ELR (cell line): ENCODE measurements at places on chromosomes 5 and 9.

DNA sequence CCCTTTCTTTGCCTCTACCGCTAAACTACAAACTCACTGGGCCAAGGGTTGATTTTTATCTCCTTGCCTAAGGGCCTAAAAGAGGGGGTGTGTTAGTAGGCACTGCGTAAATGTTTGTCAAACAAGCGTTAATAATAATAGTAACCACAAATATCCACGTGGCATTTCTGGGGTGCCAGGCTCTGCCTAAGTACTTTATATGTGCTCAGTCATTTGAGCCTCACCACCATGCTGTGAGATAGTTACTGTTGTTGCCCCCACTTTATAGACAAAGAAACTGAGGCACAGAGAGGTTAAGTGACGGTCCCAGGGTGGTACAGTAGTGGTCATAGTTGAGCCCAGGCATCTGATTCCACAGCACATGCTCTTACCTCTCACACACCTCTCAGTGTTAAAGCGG lies 52.4 kb downstream of the ERGIC1 start:
- no peak for DNase-seq

DNA sequence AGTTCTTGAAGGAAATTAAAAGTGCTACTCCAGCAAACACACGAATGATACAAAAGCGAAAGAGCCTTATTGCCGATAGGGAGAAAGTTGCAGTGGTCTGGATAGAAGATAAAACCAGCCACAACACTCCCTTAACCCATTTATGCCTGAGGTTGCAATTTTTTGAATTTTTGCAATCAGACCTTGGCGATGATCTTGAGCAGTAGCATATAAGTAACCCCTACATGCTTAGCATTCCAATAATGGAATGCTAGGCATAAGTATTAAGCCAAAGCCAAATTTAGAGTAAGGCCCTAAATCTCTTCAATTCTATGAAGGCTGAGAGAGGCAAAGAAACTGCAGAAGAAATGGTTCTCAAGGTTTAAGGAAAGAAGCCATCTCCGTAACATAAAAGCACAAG lies 153.5 kb downstream of the SLC28A3 start:
- no peak for DNase-seq

DNA sequence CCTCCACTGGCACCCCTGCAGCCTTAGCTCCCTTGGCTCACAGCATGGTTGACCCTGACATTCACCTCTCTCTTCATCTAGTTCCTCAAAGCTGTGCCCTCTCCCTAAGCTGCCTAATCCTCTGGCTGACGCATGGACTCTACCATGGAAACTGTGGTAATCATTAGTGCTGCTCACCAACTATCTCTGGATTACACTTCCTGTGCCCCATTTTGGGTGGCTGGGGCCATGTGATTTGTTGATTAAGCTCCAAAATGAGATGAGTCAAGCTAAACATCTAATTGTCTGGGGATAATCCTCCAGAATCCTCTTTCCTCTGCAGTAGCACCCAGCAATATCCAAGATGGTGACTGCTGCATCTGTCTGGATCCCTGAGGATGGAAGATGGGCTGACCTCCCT lies 264.4 kb downstream of the SH3GL2 start:
- no peak for DNase-seq

DNA sequence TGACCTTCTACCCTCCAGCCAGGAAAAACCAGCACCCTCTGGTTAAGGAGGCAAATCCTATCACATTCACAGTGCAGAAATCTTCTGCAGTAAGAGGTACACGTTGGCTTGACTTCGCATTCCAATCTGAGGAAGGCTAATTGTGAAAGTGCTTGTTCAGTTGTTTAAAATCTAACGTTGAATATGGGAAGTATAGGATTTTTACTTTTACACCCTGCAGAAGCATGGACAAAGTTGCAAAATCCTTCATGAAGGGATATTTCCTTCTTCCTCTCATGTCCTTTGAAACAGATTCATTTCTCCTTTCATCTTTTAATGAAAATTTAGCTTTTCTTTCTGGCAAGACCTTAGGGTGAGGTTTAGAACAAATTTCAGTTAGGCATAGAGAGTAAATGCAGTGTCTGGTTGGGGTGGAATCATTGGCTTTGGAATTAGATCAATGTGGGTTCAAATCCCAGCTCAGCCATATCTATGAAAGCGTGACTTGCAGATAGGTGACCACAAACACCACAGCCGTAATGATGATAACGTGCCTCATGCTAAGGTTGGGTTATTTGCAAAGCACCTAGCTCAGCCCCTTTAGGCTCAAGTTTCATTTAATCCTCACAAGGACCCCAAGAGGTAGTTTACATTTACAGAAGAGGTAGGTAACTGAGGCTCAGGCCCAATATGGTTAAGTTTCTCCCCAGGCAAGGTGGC lies 42.2 kb upstream of the C5orf58 start:
- DNase-seq = no peak

GRCh38 chr5:109878887-109879286 lies 189.2 kb downstream of the MAN2A1 start:
- no peak for DNase-seq

DNA sequence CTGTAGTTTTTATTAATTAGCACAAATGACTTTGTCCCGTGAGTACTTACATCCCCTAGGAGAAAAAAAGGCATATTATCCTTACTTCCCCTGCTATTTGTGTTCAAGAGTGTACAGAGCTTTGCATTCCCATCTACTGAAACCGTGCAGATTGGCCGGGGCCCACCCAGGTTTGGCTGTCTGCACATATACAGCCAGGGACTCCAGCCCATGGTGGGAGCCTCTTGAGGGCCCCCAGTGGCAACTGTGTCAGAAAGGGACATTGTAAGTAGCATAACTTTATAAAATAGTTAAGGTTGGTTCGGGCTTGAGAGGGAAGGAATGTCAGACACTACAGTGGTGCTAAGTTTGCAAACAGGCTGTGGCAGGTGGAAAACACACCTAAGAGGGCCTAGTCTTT lies 24.7 kb downstream of the PHF2 start:
- DNase-seq = no peak
